Natural killer cell treated with Interleukin-12 subunit alpha and Interleukin-12 subunit beta and Interleukin-15 and Interleukin-18, amount 100 ng/mL, for 72 hours (primary cell): ENCODE measurements at places on chromosomes 11 and 22.

GRCh38 chr11:86176165-86176884 lies 68.2 kb upstream of the EED start:
- DNase-seq = no peak

DNA sequence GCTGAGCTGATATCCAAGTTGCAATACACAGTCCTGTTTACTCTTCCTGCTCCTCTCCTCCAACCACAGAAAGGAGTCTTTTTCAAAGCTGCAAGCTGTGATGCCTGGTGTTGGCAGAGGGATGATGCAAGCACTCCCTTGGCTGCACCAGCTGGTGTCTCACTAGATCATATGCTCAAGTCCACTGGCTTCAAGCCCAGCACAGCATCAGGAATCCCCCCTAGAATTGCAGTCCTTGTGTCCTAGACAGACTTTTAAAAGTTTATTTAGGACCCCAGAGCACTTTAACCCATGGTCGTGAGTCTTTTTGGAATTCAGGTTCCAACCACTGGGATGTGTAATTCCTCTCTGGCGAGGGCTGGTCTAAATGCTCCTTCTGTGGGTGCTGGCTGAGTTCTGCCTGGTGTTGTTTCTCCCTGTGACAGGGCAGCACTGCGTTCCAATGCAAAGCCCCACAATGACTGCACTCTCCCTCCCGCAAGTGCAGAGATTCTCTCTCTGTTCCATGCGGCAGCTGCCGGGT lies 1.9 kb upstream of the HEPN1 start:
- DNase-seq = no peak

GRCh38 chr22:46507451-46508425 lies 29.7 kb downstream of the CELSR1 start:
- no peak for DNase-seq

- no peak for DNase-seq
These were observed 673.3 kb downstream of the NTM start for GRCh38 chr11:132043714-132044113.

- DNase-seq = no peak
These were observed 35.7 kb downstream of the CD44 start for GRCh38 chr11:35174666-35175065.
